Stomach (tissue), 19 donors: ENCODE measurements at places on chromosomes 6 and 20.

- DNase-seq: no peak
Measured at GRCh38 chr6:144594585-144594984, 309.4 kb downstream of the UTRN start.

DNA sequence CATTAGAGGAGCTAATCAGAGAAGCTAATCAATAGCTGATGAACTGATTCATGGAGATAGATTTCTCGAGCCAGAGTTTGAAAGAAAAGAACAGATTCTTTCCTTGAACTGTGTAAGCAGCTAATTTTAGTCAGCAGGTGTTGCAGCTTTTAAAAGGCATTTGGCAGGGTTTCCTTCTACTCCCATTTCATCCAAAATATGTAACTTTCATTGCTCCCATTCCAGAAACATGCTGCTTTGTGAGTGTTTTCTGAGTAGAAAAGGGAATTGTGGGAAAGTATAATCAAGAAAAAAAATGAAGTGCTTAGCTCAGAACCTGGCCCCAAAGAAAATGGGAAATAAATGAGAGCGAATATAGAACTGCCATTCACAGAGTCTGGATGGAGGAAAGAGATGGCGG lies 20.8 kb downstream of the SLC35F1 start:
- no peak for DNase-seq

- no peak for DNase-seq
Measured at GRCh38 chr6:105804424-105804823, 281.7 kb upstream of the PRDM1 start.

DNA sequence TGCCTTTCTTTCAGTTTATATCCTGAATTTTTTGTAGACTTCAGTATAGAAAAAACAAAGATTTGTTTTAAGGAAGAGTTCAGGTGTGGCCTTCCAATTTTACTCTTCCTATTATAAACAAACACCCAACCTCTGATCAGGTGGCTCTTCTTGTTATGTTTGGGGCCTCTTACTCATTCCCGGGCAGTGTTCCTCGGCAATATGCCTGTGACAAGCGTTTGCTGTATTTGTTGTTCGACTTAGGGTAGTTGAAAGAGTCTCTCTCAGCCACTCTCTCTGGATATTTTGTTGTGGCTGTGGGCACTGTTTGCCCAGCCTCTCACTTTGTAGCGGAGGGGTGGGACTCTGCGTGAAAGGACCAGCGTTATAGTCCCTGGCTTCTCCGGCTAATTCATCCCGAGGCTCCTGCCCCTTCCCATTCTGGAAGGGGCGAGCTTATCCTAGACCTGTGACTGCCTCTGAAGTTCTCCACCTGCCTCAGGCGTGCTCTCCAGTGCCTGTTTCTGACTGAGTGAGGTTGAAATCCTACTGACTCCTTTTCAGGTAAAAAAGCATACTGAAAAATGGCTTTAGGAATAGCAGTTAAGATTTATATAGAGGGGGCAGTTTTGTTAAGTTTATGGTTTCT lies 97.4 kb downstream of the PLCB4 start:
- DNase-seq: no peak

- no peak for DNase-seq
Measured at GRCh38 chr20:11718474-11719094, 199.1 kb upstream of the BTBD3 start.

DNA sequence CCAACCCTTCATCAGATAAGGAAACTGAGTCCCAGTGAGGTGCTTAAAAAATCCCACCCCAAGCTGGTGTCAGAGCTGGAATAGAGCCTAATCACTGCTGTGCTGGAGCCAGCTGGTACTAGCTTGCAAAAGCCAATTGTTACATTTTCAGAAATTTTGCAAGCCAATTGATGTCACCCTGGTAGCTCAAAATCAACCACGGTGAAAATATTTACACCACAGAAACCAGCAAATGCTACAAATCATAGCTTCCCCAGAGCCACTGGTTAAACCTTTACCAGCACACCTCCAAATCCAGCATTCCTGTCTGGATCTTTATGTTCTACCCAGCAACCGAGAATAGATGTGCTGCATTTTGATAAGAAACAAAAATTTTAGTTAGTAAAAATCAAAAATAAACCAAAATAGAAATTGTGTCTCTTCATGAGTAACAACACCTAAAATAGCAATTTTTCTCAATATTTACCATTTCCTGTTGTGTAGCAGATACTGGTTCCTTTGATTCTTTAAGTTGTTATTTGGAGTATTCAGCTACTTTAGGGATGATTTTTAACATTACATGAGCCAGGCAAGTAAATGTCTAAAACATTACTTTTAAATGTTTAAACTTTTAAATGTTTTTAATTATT lies 7.2 kb upstream of the LCA5 start:
- no peak for DNase-seq

DNA sequence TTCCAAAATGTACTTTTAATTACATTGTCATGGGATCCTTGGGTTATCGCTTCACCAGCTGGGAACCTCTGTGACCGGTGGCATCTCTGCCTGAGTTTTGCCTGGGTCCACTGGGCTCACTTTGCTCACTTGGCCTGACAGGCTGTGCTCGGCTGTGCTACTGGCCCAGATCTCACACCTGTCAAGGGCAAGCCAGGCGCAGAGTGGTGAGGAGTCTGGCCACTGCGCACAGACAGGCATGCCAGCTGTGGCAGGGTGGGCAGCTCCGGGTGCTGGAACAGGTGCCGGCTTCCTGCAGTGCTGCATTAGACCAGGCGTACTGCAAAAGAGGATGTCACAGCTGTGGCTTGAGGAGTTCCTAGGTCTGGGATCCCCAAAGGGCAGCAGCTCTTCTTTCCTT lies 489.8 kb downstream of the TENT5A start:
- DNase-seq: no peak

GRCh38 chr6:106511288-106512047 lies 117.8 kb downstream of the RTN4IP1 start:
- DNase-seq: peak; percentile 61

DNA sequence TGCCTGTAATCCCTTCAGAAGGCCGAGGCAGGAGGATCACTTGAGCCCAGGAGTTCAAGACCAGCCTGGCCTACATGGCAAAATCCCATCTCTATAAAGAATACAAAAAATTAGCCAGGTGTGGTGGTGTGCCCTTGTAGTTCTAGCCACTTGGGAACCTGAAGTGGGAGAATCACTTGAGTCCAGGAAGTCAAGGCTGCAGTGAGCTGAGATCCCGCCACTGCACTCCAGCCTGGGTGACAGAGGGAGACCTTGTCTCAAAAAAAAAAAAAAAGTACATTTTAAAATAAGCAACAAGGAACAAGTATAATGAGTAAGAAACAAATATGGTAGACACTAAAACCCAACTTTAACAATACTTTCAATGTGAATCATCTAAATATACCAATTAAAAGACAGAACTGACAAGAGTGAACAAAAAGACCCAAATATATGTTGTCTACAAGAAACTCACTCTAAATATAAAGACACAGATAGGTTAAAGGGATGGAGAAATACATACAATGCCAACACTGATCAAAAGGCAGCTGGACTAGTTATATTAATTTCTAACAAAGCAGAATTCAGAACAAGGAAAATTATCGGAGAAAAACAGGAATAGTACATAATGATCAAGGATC lies 37.7 kb downstream of the RANBP9 start:
- no peak for DNase-seq

- DNase-seq: no peak
Measured at GRCh38 chr6:10861086-10861485, 20.8 kb downstream of the GCM2 start.

- DNase-seq: no peak
Measured at GRCh38 chr6:150445486-150445885, 76.7 kb downstream of the IYD start.

- no peak for DNase-seq
Measured at GRCh38 chr6:56040223-56040622, 164.8 kb upstream of the BMP5 start.

GRCh38 chr6:3208775-3209113 lies 18.7 kb downstream of the TUBB2B start:
- DNase-seq: no peak

DNA sequence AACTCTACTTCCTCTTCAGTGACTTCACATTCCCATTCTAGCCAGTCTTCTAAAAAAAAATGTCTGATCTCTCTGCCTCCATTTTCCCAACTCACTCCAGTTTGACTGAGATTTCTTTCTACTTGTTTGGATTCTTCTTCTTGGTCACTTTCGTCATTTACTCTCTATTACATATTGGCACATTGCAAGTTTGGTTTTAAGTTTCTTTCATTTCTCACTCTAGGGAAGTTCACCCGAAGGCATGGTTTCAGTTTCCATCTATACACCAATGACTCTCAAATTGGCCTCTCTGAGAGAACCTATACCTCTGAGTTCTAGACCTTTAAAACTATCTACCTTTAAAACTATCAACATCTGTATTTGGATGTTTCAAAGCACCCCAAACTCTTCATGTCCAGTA lies 51.3 kb downstream of the CD109 start:
- no peak for DNase-seq

DNA sequence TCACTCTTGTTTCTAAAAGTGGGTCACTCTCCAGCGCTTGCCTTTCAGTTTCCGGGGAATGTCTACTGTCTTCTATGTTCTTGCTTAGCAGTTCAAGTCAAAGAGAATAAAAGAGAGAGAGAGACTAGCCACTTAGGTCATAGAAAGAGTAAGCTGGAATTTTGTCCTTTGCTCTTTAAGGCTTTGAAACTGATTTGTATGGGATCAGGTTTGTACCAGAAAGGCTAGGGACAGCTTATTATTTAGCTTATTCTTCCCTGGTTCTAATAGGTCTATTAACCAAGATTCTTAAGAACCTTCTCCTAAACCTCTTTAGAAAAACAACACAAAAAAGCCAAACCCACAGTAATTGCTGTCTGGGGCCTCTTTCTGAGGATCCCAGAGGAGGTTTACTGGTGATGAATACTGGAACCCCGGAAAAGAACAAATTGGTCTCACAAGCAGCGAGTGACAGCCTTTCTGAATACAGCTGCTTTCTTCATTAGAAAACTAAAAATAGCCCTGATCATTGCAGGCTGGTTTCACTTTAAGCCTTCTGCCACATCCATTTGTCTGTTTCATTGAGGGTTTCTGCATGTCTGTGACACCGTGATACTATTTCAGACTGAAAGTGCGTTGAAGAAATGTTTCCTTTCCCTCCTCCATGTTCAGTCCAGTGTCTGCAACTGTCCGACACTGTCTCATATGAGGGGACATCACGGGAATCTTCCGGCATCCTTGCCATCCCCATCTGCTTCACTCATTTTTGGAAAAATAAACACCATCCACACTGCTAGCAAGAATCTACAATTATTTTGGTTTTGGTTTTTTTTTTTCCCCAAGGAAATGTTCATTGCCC lies 75.1 kb upstream of the ATXN1 start:
- DNase-seq: peak; percentile 41

- DNase-seq: no peak
Measured at GRCh38 chr6:139131736-139132280, 3.1 kb upstream of the HECA start.

DNA sequence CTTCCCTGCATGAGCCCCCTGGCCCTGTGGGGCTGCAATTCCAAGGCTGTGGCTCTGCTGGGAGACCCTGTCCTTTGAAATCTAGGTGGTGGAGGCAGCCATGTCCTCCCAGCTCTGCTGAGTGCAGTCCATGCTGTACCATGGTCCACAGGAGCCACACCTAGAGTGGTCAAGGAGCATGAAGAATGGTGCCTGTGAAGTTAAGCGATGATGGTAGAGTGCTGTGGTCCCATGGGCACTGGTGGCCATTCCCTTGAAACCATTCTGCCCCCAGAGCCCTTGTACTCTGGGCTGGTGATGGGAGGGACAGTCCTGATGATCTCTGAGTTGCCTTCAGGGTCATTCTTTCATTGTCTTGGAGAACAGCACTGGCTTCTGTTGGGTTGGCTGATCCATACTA lies 55.3 kb downstream of the EFCAB8 start:
- no peak for DNase-seq

DNA sequence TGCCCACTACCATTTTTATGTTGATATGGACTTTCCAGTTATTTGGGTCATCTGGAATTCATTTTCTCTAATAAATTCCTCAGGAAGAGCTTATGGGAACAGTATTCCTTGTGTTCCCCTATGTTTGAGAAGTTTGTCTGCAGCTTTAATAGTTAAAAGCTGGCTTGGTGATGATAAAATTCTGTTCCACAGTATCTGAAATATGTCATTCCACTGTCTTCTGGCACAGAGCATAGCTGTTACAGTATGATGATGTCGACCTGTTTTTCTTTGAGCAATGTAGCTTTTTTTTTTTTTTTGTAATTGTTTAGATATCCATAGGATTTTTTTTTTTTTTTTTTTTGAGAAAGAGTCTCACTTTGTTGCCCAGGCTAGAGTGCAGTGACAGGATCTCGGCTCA lies 43.2 kb downstream of the NCOA3 start:
- DNase-seq: no peak
